Activated CD4-positive, CD25-positive, alpha-beta regulatory T cell treated with anti-CD3 and anti-CD28 coated beads, Interleukin-2, amount 50 U/mL, for 24 hours (primary cell): ENCODE measurements at places on chromosomes 7 and 10.

GRCh38 chr10:43817368-43817767 lies 168.7 kb upstream of the ZNF32 start:
- no peak for ATAC-seq

DNA sequence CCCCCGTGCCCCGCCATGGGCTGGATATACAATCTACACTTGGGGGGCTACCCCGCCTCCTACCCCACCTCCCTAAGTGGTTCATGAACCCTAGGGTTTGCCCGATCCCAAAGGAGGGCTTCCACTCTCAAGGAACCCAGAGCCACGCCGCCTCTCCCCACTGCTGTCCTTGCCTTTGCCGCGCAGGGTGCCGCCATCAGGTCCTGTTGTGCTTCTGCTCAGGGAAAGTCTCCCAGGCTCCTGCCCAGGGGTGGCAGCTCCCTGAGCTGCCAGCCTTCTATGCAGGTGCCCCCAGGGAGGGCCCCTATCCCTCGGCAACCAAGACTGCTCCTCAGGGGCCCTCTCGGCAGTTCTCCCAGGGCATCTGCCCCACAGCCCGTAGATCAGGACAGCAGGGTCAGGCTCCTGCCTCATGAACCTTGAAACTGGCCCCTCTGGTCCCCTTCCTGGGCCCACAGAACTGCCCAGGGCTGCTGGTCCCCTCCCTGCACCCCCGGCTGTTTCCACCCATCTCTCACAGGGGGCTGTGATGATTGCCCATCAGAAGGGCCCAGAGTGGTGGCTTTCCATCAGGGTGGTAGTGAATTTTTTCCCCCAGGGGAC lies 13.0 kb upstream of the PCBD1 start:
- ATAC-seq = no peak

DNA sequence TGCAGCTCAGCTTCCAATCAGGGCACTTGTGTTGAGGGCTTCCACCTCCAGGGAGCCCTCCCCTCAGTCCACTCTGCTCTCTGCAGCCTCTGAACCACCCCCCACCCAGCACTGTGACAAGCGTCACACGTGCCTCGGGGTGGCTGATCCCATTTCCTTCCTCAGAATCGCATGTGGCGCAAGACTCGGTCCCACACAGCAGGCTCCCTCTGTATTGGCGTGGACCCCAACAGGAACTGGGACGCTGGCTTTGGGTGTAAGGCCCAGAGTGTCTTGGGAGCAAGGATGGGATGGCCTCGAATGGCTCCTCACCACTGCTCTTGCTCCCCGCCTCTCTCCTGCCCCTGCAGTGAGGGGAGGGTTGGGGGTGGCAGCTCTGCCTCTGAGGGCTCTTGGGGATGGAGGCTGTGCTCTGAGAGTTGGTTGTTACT lies 4.1 kb downstream of the CPA1 start:
- ATAC-seq = no peak

DNA sequence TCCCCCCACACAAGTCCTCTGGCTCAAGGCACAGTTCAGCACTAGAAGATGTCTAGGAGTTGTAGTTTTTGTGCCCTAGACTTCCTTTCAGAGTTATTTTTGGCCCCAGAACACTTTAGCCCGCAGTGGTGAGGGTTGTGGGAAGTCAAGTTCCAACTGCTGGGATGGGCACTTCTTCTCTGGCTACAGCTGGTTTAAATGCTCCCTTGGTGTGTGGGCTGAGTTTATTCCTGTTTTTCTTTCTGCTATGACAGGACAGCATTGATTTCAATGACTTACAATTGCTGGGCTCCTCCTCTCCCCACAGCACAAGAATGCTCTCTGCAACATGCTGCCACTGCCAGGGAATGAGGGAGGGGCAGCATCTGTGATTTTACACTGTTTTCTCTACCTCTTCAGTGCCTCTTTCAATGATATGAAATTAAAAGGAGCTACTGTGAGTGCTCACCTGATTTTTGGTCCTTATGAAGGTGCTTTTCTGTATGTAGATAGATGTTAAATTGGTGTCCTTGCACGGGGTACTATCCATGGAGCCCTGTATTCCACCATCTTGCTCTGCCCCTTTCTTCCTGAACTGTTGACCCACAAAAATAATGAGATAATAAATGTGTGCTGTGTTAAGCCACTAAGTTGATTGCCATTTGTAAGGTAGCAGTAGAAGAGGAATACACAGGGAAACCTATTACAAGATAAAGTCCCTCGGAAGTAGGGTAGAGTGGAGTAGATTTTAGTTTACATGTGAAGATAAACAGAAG lies 56.3 kb downstream of the SLC13A1 start:
- no peak for ATAC-seq

DNA sequence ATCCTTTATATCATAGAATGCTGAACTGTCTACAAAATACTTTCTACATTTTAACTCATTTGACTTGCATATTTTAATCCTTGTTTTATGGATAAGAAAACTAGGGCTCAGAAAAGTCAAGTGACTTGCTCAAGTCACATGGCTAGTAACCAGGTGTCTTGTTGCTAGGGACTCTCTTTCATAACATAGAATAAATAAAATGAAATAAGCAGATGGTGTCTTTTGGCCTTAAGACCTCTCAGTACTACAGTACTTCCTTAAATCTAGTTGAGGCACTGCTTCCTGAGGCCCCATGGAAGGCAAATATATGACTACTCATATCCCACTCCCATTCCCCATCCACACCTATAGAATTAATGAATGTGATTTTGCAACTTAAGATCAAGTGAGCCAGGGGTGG lies 87.9 kb downstream of the CDK6 start:
- ATAC-seq = no peak
